MCF 10A (cell line): ENCODE measurements at places on chromosomes 3 and 15. TPM values are rescaled to one million over a fixed set of nuclear protein-coding genes. Genes with fewer than 3 reads are reported as not detected.

- DNase-seq = no peak
Measured at GRCh38 chr3:106715286-106715685, 662.0 kb upstream of the CCDC54 start.

DNA sequence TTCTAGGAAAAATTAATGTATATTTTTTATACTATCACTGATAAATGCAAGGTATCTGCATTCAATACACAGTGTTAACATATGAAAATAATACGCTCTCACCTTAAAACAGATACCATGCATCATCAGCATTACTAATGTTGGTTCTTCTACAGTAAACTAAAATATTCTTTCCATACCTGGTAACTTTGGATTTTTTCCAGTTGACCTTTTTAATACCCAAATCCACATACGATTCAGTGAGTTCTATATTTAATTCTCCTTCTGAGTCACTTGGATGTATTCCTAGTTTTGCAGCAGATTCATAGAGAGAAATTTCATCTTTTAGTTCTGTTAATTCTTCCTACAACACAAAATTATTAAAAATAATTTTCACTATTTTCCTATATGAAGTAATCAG lies 29.9 kb downstream of the CEP152 start:
- no peak for DNase-seq

DNA sequence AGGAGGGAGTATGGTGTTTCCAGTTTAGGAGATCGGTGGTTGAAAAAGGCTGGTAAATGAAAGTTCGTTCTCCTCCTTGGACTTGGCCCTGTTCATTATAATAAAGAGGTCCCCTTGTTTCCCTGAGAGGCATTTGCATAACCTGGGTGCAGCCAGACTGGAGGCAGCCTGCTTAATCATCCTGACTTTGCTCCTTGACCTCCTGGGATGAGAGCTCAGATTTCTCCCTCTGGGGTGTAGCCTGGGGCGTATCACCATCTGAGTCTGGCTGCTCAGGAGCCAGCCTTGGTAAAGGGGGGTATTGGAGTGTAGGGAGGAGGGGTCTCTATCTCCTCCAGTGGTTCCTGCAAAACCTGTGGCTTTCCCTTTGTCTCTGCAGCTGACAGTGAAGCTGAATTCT lies 21.3 kb upstream of the ACAD9 start:
- DNase-seq = no peak

- DNase-seq = no peak
Measured at GRCh38 chr15:35851491-35851890, 305.5 kb upstream of the DPH6 start.

DNA sequence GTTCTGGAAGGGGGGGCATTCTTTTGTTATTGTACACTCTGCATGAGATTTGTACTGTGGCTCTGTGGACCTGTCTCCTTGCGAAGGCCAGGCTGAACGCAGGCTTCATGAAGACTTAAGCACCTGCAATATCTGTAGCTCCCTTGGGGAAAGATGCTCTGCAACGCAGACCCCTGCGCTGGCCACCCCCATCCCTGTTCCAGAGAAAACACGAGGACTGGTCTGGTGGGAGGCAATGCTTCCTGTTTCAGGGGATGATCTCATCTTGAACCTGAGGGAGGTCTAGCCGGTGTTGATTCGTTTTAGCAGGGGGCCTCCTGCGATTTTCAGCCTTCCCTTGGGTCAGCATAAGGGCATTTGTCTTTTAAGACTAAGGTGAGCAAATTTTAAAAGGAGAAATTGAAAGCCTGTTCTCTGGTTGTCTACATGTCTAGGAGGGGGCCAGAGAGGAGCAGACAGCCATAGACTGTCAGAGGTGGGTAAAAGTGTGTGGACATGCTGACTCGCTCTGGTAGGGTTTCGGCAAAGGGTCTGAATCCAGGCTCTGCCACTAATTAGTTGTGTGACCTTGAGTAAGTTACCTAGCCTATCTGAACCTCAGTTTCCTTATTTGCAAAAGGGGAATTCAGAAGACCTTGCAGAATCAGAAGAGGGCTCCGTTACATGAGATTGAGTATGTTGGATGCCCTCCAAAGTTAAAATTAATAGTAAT lies 80.9 kb upstream of the RASGRF1 start:
- no peak for DNase-seq

GRCh38 chr3:62774221-62774620 lies 101.0 kb downstream of the CADPS start:
- DNase-seq = peak; percentile 6

- no peak for DNase-seq
Measured at GRCh38 chr3:178455226-178455625, 81.0 kb upstream of the KCNMB2 start.

DNA sequence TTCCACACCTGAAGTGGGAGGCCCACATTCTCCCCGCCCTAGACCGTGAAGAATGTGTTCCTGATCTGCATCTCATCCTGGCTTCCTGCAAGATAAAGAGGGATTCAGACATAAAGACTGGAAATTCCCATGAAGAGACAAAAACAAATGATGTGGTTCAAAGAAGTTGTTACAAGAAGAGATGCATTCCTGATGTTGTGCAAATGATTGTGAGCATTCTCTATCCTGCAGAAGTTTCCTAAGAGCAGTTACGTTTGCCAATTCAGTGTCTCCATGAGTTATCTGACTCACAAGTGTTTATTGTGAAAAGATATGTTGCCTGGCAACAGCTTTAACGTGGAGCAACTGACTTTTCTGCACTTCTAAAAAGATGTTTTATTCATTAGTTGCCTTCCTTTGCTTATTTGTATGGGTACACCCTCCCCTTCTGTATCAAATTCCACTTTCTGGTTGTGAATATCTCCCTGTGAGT lies 107.8 kb downstream of the ZIC4 start:
- DNase-seq = peak; percentile 77

DNA sequence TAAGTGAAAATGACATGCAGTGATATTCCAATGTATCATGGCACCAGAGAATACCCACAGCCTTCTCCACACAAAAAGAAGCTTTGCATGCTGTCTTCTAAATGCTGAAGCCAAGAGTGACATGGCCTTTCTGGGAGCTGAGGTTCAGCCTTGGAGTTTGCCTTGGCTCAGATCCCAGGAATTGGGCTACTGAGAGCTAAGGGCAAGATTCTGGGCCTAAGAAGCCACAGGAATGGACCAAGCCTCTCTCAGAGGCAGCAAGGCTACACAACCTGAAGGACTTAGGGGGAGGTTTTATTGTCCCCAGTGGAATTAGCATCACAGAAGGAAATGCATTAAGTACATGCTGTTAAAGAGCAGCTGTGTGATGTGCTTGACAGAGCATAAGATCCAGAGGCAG lies 1078.5 kb downstream of the TUSC7 start:
- peak; percentile 20 for DNase-seq

GRCh38 chr3:8563597-8563996 lies 62.0 kb downstream of the LMCD1 start:
- no peak for DNase-seq

- no peak for DNase-seq
Measured at GRCh38 chr3:128311441-128311844, 155.2 kb downstream of the DNAJB8 start.

DNA sequence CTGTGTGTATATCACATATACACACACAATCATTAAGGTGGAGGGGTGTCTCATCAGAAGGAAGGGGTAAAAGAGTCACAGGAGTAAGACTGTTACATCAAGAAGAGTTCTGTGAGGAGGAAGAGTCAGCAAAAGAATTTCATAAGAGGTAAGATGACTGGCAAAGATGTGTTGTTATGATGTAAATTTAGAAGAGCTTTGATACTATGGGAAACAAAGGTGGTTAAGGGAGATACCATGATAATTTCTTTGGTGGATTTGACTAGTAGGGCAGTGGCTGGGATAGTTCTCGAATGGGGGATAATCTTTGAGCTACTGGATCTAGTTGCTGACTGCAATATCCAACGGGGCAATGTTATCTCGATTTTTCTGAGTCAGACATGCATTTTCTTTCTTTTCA lies 61.6 kb downstream of the STAG1 start:
- no peak for DNase-seq

GRCh38 chr3:123449102-123449996 lies 459 bp upstream of the ADCY5 start:
- no peak for DNase-seq

GRCh38 chr3:123907720-123908119 lies 23.6 kb upstream of the MYLK start:
- DNase-seq = no peak

DNA sequence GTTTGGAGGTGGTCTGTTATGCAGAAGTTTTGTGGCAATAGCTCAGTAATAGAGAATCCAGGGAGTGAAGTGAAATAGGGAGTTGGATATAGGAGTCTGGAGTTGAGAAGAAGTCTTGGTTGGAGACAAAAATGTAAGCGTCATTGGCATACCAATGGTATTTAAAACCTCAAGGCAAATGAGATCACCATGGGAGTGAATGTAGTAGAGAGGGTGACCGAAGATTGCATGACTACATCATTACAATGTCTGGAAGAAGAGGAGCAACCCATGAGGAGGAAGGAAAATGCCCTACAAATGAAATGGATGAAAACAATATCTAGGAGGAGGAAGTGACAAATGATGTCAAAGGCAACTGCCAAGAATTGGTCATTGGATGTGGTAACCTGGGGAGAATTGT lies 54.4 kb downstream of the CNTN4 start:
- no peak for DNase-seq

- no peak for DNase-seq
Measured at GRCh38 chr3:11609481-11609880, 34.2 kb downstream of the VGLL4 start.

- no peak for DNase-seq
Measured at GRCh38 chr3:112794622-112795172, 52.0 kb downstream of the CD200R1L start.

GRCh38 chr15:59644756-59645155 lies 12.6 kb downstream of the GTF2A2 start:
- DNase-seq = no peak

GRCh38 chr3:79086514-79086913 lies 681.3 kb downstream of the ROBO1 start:
- peak; percentile 69 for DNase-seq

- DNase-seq = peak; percentile 60
Measured at GRCh38 chr15:89837134-89837829, 22.6 kb upstream of the ANPEP start.

- DNase-seq = no peak
Measured at GRCh38 chr3:58098531-58098930, 90.3 kb downstream of the FLNB start.

The DLL4 gene
- 0.10 TPM in 1 of 2 replicates, not detected in the other for total RNA-seq

The PLA2G4E gene
- total RNA-seq = 0.07 and 0.12 TPM in 2 replicates

The BFSP2 gene
- total RNA-seq = not detected in 2 replicates

The RAD51 gene
- 6.1 and 7.1 TPM in 2 replicates for total RNA-seq

The ACTC1 gene
- not detected in 2 replicates for total RNA-seq

The TMIE gene
- total RNA-seq = 0.26 and 1.0 TPM in 2 replicates

The CCDC9B gene
- total RNA-seq = 36.0 and 45.3 TPM in 2 replicates

The RCN2 gene
- total RNA-seq = 48.1 and 68.8 TPM in 2 replicates

The AGBL1 gene
- not detected in 2 replicates for total RNA-seq

The IL16 gene
- 0.72 and 0.81 TPM in 2 replicates for total RNA-seq
